ENCODE measurements at places on chromosomes 4 and X.
A peak's percentile ranks its signal among the peaks of the same experiment; 100 is the strongest.

- DNase-seq, result peak; percentile 69
Observed at GRCh38 chr4:184825896-184826690, at the start of gene ACSL1. Gene ACSL1, minus strand, starts transcription at chr4:184825968. Its CDS starts 22,454 bp downstream, at chr4:184803514.

DNA sequence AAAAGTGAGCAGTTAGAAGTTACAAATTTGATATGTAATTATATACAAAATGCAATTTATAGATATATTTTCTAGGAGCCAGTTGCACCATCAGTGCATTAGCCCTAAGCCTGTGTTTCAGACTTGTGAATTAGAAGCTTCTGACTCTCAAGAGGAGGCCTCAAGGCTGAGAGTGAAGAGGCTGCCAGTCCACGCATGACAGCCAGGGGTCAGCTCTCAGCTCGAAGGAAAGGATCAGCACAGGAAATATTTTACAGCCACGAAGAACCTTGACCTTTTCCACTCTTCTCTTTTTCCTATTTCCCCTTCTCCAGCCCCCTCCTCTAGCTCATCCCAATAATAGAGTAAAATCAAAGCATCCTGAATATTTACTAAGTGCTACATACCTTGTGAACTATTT is 642.4 kb downstream of the TRIML1 start:
- no peak for DNase-seq

- DNase-seq, result no peak
Observed at GRCh38 chrX:125404667-125405160, 85.0 kb downstream of the TEX13C start.

DNA sequence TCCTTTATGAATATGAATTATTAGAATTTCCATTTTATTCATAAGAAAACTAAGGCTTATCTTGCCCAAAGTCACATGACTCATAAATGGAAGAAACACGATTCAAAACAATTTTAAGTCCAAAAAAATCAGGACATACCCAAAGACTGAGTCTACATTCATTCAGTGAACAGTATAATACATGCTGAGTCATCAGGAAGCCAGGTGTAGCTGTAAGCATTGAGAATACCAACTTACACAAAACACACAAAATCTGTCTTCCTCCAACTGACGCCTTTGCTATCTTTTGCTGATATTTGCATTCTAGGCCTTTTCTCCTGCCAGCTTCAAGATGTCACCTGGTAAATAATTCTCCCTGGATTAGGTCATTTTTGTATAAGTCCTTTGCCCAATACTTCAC is 520.1 kb upstream of the GALNT7 start:
- DNase-seq, result no peak

- DNase-seq, result peak; percentile 29
Observed at GRCh38 chr4:108058685-108059440, 69.2 kb downstream of the HADH start.

GRCh38 chrX:18994713-18995112 is 10.8 kb upstream of the PHKA2 start:
- peak; percentile 79 for DNase-seq

GRCh38 chr4:38728631-38729141 is 54.1 kb downstream of the TLR10 start:
- no peak for DNase-seq

- DNase-seq, result no peak
Observed at GRCh38 chr4:186190581-186191199, 677 bp upstream of the CYP4V2 start.

DNA sequence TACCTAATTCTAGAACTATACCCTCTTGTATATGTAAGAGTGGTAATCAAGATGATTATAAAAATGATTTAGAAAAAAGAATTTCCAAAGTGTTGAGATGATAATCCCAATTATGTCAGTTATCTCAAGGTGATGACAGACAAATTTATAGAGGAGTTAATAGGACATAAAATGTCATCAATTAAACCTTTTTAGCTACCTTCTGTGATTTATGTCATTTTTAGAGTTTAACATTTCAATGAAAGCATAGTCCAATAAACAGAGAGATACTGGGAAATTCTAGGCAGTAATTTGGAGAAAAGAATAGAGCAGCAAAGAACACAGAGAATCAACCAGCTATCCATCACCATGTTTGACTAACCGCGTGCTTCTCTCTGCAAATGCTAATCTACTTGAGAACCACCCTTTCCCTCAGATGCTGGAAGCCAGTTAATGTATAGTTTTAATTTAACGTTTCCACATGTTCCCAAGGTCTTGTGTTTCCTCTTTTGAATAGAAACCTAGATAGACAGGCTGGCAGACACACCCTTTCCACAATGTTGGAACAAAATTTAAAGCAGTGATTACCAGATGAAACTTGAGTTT is 433.1 kb upstream of the FAM241A start:
- DNase-seq, result no peak

GRCh38 chr4:83613023-83613422 is 77.1 kb downstream of the GPAT3 start:
- no peak for DNase-seq

GRCh38 chrX:155997436-155997835 is at the start of gene IL9R:
Gene IL9R, plus strand, starts transcription at chrX:155997696. Its CDS starts 64 bp downstream, at chrX:155997760.
- no peak for DNase-seq

DNA sequence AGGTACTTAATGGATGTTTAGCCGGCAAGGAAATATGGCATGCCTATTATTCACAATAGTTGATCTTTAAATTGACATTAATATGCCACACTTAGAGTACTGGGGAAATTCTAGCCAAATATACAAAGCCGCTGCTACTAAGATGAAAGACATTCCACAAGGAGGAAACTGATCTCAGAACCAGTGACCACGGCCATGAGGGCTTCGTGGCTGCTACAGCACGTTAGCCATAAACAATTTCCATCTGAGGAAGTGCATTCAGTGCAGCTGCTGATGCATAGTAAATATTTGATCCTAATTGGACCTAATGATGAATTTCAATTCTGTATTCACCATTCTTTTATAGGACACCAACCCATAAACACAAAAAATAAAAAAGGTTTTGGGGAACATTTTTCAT is 59.1 kb downstream of the SORBS2 start:
- no peak for DNase-seq

DNA sequence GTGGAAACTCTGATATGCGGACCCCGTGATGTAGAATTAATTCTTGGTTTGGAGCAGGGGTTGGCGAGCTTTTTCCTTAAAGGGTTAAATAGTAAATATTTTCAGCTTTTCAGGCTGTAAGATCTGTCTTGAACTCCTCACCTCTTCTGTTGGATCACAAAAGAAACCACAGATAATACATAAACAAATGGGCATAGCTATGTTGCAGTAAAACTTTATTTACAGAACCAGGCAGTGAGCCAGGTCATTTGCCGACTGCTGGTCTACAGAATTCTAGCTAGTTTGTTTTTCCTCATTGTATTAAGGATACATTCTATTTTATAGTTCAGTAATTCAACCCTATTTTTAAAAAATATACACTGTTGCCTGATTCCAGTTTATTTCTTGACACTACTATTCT is 116.6 kb downstream of the PAPSS1 start:
- DNase-seq, result no peak

DNA sequence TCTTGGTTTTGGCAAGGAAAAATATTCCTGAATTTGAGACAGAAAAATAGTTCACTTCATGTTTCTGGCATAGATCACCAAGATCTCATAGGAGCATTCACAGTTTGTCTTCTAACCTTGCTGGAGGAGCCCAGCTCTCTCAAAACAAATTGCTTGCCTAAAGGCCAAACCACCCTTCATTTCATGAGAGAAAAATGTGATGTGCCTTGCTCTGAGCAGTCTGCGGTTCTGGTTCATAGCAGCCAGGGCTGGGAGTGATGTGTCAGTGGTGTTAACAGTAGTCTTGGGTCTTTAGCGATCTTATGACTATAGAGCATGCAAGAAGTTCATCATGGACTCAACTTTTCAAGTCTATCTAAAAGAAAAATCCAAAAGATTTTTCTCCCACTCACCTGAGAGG is 183.3 kb downstream of the DCLK2 start:
- DNase-seq, result no peak

GRCh38 chr4:20394512-20394911 is 142.8 kb downstream of the SLIT2 start:
- DNase-seq, result no peak

DNA sequence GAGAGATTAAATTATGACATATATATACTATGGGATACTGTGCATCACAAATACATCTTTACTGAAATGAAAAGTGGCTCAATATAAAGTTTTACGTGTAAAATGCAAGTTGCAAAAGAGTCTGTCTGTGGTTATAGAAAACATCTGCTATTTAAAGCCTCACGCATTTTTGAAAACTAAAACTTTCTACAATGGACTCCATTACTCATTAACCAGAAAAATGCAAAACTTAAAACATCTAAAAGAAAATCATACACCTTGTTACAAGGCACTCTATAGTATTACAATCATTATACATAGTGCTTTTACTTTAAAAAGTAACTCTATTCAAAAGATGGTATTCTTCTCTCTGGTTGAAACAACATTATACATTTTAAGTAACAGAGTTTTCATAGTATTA is 755.6 kb downstream of the DMD start:
- no peak for DNase-seq

DNA sequence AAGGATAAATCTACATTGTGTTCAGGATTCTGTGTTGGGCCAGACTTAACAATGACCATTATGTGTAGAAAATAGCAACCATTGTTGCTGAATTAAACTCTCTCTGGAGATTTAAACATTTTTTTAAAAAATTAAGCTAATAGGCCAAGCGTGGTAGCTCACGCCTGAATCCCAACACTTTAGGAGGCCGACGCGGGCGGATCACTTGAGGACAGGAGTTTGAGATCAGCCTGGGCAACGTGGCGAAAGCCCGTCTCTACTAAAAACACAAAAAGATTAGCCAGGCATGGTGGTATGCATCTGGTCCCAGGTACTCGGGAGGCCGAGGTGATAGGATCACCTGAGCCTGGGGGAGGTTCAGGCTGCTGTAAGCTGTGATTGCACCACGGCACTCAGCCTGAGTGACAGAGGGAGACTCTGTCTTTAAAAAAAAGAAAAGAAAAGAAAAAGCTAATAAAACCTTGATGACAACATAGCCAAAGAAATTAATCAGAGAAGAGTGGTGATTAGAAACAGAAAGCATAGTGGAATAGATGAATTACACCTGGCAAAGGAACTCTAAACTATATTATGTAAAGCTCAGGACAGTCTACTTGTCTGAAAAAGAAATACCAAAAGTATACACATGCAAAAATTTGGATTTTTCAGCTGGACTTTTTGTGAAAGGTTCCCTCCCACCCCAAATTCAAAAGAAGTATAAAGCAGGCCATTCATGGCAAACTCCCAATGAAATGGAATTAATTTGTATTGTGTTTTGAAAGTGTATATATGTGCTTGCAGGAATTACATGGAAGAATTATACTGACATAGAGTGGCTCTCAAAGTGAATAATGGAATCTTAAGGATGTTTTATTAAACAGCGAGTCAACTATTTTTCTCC is 21.9 kb downstream of the PLS3 start:
- no peak for DNase-seq

- DNase-seq, result peak; percentile 30
Observed at GRCh38 chr4:113657586-113658233, 103.8 kb downstream of the CAMK2D start.
